ENCODE measurements at places on chromosomes 5 and 9. TPM values are rescaled to one million over a fixed set of nuclear protein-coding genes. Genes with fewer than 3 reads are reported as not detected.

PCDHB8 gene
- 1.8 TPM for polyA plus RNA-seq

RAD17 gene
- 35.4 TPM for polyA plus RNA-seq

DPP7 gene
- polyA plus RNA-seq = 30.6 TPM

- DNase-seq = no peak
Measured at GRCh38 chr5:74665273-74665672, 19.8 kb upstream of the HEXB start.

DNA sequence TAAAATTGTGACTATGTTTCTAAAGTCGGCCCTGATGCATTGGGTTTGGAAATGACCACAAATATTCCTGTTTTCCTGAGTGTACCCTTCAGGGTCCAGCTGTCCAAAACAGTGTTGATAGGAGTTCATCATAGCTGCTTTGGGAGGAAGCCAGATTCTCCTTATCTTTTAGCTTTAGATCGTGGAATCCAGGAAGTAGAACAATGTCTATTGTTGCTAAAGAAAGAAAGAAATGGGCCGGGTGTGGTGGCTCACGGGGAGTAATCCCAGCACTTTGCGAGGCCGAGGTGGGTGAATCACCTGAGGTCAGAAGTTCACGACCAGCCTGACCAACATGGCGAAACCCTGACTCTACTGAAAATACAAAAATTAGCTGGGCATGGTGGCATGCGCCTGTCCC lies 9.5 kb downstream of the CAVIN4 start:
- DNase-seq = no peak

GRCh38 chr5:88727705-88728313 lies 155.2 kb downstream of the MEF2C start:
- no peak for DNase-seq

GRCh38 chr5:130762031-130762430 lies 403.0 kb downstream of the HINT1 start:
- DNase-seq = no peak

- DNase-seq = no peak
Measured at GRCh38 chr5:33210978-33211377, 229.8 kb upstream of the TARS1 start.

DNA sequence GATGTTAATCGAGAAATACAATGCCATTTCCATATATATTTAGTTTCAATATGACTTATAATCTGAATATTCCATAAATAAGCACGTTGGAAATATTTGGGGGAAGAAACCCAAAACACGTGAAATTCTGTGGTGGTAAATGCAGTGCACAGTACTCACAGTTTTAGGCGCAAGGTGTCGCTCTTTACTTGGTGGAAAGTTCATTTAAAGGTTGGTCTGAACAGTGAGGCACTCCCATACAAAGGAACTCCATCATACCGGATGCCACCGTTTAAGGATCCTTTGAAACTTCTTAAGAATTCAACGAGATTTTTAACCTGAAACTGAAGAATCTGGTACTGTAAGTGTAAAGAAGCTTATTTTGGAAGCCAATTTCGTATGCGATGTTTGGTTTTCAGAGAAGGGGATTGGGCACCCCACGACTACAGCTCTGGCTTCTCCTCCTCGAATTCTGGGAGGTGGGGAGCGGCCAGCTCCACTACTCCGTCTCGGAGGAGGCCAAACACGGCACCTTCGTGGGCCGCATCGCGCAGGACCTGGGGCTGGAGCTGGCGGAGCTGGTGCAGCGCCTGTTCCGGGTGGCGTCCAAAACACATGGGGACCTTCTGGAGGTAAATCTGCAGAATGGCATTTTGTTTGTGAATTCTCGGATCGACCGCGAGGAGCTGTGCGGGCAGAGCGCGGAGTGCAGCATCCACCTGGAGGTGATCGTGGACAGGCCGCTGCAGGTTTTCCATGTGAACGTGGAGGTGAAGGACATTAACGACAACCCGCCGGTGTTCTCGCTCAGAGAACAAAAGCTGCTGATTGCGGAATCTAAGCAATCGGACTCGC lies at the start of gene PCDHA11:
PCDHA11 (plus strand) TSS at position 237 of the 834 bp plus-strand sequence; CDS start at position 384, 147 bp downstream.
- DNase-seq = no peak

GRCh38 chr5:98099448-98100105 lies 673.9 kb upstream of the RGMB start:
- no peak for DNase-seq

Data from renal cortex interstitium (tissue), 15 donors.